ENCODE measurements at places on chromosomes 11 and 22. TPM values are rescaled to one million over a fixed set of nuclear protein-coding genes. Genes with fewer than 3 reads are reported as not detected.

DNA sequence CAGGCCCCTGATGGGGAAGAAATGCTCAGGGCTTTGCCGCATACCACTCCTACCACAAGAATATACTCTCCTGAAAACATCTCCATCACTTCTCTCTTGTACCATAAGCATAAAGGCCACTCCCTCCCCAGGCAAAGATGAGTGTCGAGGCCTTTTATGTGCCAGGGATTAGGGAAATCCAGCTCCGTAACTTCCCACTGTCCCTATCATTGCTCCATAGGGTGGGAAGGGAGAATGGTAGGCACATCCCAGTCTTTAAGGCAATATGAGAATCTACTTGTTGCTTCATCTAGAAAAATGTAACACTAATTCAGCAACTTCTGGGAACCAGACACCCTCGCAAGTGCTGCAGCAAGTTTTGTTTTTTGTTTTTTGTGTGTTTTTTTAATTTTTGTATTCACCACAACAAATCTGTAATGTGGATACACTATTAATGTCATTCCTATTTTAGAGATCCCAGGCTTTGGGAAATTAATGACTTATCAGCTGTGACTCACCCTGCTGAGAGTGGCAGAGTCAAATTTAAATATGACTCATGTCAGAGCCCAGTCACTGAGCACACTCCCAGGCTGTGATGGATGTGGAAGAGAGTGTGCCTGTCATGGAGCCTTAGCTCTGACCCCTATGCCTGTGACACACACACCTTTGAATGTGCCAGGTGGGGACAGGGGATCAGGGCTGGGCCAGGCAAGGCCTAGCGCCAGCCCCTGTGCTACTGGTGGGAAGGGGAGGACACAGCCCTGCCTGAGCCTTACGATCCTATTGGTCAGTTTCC lies 23.4 kb downstream of the PANX1 start:
- no peak for DNase-seq

- no peak for DNase-seq
Measured at GRCh38 chr11:26960281-26960680, 33.6 kb upstream of the FIBIN start.

DNA sequence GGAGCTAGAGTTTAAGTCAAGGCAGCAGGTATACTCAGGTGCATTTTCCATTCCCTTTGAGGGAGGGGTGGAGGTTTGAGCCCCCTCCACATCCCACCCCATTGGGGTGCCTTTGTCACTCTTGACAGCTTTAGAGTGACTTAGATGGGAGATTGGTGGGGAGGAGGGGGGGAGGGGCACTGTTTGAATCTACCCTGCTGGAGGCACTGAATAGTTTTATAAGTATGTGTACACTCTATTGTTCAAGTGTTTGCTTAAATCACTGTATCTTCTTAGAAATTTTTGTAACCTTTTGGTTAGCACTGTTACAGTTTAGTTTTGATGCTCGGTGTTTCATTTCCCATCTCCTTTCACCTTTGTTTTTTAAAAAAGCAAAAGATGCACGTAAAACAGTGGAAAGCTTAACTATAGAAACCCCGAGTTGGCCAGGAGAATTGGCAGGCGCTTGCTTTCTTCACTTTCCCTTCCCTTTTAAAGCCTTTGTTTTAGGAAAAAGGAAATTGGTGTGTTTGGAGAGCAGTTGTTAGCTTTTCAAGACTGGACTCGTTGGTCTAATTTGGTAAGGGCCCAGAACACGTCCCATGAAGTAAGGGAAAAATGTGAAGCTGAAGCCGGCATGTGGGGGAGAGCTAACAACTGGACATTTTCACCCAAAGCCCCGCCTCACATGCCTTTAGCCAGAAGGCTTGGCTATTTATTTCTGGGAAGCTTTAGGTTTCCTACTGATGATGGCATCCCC lies 42.8 kb downstream of the TNRC6B start:
- DNase-seq, result no peak

PTGDR2 gene
- 0.46 TPM for polyA plus RNA-seq

ST3GAL4 gene
- 25.0 TPM for polyA plus RNA-seq

DNA sequence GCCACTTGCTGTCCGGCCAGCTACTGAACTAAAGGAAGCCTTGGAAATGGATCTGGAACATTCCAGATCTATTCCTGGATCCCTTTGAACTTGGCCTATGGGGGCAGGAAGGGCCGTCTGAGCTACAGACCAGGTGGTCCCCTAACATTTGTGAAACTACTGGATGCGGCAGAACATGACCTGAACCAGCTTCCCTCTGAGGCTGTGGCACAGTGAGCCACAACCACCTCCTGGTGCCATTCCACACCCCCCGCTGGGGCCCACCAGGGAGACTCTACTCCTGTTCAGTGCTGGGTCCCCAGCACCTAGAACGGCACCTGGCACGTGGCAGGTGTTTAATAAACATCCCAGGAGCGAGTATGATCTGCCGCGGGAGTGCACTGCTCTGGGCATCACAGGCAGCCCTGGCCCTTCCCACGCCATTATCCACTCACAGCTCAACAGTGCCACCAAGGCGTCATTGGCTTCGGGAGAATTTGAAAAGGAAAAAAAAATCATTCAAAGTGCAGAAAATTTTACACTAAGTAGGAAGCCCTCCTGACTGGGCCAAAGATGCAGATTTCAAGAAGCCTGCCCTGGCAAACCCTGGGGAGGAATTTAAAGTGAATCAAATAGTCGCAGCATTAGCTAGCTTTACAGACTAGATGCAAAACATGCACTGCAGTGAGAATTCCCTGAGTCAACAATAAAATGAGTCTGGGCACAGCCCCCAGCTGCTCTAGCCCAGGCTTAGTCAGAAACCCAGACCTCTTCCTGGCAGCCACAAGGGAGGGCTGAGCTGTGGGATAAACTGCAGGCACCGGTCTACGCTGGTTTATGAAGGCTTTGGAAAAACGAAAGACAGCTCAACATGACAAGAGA lies 14.3 kb upstream of the EFCAB6 start:
- no peak for DNase-seq
